ENCODE measurements at places on chromosomes 11 and 22.

- no peak for DNase-seq
Observed at GRCh38 chr22:20174785-20175596, 24.1 kb upstream of the CCDC188 start.

DNA sequence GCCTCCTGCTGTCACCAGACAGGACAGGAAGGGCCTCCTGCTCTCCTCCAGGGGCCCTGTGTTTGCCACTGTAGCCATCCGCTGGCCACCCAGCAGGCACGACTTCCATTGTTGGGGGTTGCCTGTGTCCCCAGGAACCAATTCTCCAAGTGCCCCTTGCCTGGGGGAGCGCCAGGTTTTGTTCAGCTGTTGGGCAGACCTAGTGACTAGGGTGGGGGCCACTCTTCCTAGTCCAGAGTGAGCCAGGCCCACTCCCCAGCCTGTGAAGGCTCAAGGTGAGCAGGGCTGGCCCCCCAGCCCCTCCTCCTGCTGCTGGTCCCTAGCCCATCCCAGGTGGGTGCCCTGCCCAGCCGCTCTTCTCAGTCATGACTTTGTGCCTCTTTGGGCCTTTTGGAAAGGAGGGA is 30.9 kb downstream of the OSBPL5 start:
- no peak for DNase-seq

DNA sequence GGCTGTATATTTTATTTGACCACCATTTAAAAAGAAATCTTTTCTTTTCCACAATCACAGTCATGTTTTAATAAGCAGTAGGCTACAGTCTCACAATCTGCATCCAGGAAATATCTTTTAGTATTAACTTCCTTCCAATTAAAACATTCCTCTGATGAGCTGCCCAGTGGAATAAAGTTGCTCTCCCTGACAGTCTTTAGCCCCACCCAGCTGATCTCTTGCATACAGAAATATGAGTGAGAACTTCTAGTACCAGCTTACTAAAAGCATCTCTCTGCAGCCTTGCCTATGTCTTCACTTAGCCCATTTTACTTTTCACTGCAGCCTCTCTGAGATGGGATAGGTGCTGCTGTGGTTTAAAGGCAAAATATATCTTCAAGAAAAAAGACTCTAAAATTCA is 143.4 kb upstream of the ANO3 start:
- no peak for DNase-seq

- no peak for DNase-seq
Observed at GRCh38 chr22:20316217-20316843, 3.5 kb downstream of the DGCR6L start.

DNA sequence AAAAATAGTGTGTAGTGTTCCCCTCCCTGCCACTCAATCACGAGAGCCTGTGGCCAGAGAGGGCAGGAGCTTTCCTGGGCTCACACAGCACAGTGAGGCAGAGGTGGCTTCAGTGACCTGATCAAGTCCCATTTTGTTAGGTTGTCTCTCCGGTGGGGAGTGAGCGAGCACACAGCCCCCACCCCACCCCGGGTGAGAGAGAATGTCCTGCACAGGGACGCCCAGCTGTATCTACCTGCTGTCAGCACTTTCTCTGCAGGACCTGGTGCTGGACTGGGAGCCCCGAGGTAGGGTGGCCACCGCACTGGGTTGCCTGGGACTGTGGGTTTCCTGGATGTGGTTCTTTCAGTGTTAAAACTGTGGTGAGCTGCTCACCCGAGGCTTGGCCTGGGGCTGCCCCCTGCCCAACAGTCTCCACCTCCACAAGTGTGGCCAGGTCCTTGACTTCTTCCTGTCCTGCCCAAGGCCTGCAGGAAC is 6.1 kb downstream of the CAPN5 start:
- no peak for DNase-seq

DNA sequence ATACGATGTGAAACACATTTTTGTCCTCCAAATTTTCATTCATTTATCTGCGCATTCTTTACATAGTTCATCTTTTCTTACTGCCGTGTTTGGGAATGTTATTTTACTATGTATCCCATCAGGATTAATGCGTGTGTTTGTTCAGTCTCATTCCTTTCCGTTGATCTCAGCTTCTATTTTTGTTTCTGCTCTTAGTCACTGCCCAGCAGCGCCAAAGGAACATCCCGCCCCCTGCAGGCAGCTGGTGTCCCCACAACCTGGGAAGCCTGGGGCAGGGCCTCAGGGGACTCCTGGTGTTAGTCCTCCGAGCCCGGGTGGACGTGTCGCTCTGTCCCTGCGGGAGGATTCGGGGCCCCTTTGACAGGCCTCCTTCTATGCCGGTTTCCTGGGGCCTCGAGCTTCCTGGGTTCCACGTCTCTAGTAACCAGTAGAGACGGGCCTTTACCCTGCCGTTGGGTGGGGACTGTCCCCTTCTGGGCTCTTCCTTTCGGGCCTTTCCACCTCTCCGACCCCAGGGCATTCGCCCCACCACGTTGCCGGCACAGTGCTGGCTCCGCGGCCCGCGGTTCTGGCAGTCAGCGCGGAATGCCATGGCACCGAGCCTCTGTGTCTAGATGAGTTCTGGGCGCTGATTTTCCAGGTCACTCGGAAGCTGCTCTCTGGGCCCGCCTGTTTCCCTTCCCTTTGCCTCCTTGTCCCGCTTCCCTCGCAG is 39.8 kb downstream of the WEE1 start:
- DNase-seq, result peak; percentile 98

DNA sequence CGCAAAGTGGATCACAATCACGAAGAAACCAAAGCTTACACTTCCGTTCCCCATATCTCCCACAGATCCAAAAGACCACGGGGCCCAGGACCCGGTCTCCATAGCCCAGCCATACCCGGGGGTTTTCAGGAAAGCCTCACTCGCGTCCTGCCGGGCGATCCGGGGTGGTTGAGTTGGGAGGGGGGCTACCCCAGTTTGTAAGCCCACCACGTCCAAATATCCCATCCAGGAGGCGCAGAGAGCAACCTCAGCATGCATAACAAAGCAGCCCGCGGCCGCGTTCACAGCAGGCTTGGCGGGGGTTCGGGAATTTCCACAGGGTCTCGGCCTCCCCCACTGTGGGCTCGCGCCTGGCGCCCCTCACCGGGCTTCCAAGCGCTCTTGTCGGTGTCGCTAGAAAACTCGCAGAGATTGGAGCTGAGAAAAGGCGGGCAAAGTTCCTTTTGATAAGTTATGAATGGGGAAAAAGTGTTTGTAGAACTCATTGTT is 9.5 kb downstream of the SDF2L1 start:
- no peak for DNase-seq

DNA sequence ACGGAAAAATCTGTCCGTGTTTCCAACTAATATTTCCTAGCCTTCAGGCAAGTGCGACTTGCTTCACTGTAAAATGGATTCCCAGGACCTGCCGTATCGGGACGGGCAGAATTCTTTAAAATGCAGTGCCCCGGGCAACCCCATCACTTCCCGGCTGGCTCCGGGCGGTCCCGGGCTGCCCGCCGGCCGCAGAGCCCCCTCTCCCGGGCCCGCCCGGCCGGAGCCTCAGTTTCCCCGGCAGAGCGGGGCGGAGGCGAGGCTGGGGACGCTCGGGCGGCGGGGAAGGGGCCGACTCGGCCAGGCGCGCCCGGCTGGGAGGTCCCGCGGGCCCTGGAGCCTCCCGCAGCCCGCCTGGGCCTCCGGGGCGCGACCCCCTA is 84.2 kb upstream of the WNT7B start:
- no peak for DNase-seq

DNA sequence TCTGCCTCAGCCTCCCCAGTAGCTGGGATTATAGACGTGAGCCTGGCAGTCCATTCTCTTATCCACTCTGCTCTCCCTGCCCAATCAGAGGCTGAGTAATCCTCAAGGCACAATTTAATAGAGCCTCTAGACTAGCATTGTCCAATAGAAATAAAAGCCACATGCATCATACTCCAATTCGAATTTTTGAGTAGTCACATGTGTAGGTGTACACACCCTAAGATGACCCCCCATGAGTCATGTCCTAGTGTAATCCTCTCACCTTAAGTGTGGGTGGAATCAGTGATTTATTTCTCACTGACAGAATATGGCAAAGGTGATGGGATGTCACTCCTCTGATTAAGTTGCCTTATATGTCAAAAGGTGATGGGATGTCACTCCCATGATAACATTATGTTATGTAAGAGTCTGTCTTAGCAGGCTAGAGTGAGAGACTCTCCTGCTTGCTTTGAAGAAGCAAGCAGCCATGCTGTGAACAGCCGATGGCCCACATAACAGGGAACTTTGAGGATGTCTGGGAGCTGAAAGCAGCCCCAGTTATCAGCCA is 61.3 kb downstream of the MN1 start:
- no peak for DNase-seq

- DNase-seq, result no peak
Observed at GRCh38 chr11:69965821-69966582, 112.1 kb upstream of the ANO1 start.

- no peak for DNase-seq
Observed at GRCh38 chr22:31289344-31289743, 2.9 kb downstream of the PIK3IP1 start.

DNA sequence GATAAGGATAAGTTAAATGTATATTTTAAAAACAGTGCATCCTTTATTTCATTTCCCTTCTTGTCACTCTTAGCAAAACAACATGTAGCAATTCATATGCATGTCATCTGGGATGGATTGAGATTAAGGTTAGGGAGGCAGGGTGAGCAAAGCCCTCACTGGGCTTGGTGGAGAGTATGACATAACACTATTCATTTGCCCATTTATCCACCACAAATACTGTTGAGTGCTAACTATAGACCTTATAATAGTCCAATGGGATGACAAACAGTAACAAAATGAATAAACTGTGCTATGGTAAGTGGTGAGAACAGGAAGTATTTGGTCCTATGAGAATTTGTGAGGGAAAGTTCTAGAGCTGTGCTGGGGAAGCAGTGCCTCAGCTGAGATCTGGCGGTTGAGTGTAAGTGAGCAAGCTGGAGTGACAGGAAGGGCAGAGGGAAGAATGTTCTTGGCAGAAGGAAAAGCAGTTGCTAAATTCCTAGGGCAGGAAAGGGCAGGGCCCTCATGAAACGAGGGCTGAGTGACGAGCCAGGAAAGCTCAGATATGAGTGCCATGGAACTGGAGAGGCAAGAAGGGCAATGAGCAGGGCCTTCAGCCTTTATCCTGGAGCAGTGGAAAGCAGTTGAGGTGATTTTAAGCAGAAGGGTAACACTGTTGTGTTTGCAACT is 6.7 kb downstream of the HSD17B12 start:
- no peak for DNase-seq

DNA sequence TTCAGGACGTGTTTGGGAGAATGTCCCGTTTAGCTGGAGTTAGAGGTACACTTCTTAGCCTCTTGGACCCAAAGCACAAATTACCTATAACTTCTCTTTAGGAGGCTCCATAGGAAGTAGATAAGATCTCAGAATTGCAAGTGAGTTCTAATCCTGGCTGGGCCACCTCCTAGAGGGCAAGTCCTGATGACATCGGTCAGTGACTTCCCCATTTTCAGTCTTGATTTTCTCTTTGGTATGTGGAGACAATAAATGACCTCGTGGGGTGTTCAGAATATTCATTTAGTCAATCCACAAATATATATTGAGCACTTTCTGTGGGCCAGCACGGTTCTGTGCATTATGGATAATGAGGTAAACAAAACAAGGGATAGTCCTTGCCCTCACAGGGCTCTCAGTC is 208.6 kb downstream of the CWF19L2 start:
- DNase-seq, result no peak

- no peak for DNase-seq
Observed at GRCh38 chr11:35398881-35399280, 20.5 kb downstream of the SLC1A2 start.

- no peak for DNase-seq
Observed at GRCh38 chr22:46173152-46173551, 22.8 kb downstream of the PPARA start.

- DNase-seq, result no peak
Observed at GRCh38 chr11:37630866-37631265, 1032.8 kb upstream of the RAG2 start.

GRCh38 chr11:121688055-121688491 is 235.3 kb upstream of the SORL1-AS1 start:
- DNase-seq, result peak; percentile 38

- DNase-seq, result peak; percentile 12
Observed at GRCh38 chr11:84398017-84398626, 1112.0 kb upstream of the CCDC90B start.

GRCh38 chr11:6596239-6596877 is 7.1 kb downstream of the RRP8 start:
- DNase-seq, result no peak

- DNase-seq, result no peak
Observed at GRCh38 chr11:119103793-119104192, 2.1 kb upstream of the DPAGT1 start.

Data from muscle of back (tissue), 13 donors.